Astrocyte of the spinal cord (primary cell): ENCODE measurements at places on chromosomes 2 and 18.

- peak; percentile 60 for DNase-seq
Observed at GRCh38 chr18:9649164-9649540, 34.8 kb upstream of the PPP4R1 start.

GRCh38 chr2:158120664-158121641 is 19.3 kb downstream of the UPP2 start:
- no peak for DNase-seq

GRCh38 chr2:241540401-241540770 is 18.2 kb upstream of the BOK start:
- no peak for DNase-seq

DNA sequence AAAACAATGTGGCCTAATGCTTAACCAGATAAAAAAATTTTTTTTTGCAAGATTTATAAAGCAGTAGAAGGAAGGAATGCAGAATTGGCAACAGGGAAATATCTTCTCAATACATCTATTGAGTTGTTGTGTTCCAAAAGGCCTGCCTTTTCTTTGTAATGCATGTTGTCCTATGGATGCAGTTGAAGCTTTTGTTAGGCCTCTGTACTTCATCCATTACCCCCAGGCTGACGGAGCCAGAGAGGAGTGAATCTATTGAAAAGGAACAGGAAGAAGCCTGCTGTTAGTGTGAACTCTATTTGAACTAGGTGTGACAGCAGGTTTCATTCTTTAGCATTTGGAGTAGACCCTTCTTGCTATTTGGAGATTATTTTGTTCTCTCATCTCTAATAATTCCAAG is 56.5 kb downstream of the MTX2 start:
- DNase-seq: peak; percentile 9

- peak; percentile 66 for DNase-seq
Observed at GRCh38 chr18:62759704-62760402, 44.5 kb downstream of the PHLPP1 start.

DNA sequence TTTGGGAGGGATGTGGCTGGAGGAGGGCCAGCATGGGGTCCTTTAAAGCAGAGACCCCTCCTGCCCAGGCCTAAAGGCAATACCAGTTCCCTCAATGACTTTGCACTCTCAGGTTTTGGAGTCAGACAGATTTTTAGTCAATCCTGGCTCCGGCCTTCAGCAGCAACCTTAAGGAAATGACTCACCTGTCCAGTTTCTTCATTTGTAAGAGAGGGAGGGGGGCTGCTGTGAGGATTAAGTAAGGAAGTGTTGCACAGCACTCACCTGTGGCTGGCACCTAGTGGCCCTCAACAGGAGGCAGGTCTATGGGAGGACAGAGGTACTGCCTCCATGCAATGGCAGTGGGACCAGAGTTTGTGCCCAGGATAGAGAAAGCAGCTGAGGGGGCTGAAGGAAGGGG is 13.7 kb downstream of the CNGA3 start:
- DNase-seq: no peak

DNA sequence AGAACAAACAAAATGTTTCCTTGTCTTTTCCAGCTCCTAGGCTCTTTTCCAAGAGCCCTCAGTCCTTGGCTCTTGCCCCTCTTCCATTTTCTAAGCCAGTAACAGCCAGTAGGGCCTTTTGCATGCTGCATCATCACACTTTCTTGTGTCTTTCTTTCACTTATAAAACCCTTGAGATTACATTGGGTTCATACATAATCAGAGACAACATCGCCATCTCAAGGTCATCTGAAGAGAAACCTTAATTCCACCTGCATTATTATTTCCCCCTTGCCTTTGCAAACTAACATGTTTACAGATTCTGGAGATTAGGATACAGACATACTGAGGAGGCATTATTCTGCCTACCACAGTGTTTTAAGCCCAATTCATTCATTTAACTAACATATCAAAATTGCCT is 697.3 kb downstream of the TRIB2 start:
- no peak for DNase-seq
